ENCODE measurements at places on chromosomes 3 and 15.

GRCh38 chr15:79018960-79019359, 71.6 kb downstream of the RASGRF1 start:
- no peak for DNase-seq

DNA sequence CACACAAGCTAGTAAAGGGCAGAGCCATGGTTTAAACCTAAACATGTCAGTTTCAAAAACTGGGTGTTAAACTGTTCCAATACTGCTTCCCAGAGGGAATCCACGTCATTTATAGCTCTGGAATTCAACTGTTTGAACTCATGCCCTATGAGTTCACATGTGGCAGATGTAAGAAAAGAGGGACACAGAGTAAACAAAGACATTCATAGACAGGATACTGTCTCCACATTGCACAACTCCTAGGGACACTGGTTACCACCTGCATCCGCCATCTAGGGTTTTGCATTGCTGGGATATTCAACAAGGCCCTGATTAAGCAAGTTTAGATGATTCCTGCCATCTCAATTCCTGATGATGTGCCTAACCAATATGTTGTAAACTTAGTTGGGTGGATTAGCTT, 134.1 kb upstream of the COL8A1 start:
- DNase-seq = peak; percentile 73

DNA sequence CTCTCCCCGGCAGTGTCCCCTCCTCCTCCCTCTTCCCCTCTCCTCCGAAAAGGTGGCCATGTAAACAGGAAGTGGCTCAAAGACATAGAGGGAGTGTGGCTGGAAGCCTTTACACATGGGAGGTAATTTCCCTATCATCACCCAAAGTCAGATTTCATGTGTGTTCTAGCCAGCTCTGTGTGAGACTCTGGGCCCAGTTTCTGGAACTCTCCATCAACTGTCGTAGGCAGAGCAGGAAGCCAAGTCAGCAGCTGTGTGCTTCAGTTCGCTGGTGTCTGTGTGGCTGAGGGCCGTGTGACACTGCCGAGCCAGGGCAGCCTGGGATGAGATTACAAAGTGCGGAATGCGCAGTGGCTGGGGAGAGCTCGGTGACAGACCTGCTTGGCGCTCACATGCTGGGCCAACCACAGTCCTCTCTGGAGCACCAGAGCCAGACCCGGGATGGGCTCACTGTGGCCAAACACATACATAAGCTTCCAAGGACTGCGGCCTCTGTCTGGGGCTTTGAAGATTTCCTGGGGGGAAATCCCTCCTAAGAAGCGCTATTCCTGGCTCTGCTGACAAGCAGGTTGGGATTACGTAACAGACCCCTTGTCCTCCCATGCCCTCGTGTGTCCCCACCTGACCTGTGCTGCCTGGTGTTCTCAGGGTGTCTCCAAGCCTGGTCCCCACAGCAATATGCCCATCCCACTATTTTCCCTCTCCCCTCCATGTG, 50.7 kb downstream of the UMPS start:
- no peak for DNase-seq

- DNase-seq = no peak
Observed at GRCh38 chr3:59968513-59969045, 918.8 kb upstream of the CFAP20DC start.

DNA sequence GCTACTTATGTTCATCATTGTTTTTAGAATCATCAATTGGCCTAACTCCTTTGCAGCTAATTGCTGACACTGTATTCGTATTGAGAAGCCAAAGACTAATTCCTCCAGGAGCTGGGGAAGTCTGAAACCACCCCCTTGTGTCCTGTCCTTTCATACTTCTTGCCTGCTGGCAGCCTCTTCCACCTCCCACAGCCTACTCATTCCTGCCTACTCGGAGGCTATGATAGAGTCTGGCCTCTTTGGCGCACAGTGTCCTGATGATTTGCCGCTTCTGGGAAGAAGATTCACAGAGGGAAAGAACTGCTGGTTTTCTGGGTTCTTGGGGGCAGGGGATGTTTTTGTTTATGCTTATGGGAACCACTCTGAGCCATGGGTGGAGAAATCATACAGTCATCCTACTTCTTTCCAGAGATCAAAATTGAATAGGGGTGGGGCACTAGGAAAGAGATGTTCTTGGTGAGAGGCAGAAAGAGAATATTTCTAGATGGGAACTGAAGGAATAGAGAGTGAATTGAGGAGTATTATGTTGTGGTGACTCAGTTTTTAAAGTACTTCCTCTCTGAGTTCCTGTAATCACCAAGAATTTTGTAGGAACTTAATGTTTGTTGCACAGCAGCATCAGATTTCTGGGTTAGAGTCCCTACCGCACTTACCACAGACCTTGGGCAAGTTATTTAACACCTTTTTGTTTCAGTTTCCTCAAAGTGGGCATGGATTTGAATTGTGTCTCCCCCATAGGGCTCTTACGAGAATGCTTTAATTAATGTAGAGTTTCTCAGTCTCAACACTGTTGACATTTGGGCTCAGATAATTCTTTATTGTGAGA, 22.1 kb upstream of the SCAANT1 start:
- peak; percentile 28 for DNase-seq

DNA sequence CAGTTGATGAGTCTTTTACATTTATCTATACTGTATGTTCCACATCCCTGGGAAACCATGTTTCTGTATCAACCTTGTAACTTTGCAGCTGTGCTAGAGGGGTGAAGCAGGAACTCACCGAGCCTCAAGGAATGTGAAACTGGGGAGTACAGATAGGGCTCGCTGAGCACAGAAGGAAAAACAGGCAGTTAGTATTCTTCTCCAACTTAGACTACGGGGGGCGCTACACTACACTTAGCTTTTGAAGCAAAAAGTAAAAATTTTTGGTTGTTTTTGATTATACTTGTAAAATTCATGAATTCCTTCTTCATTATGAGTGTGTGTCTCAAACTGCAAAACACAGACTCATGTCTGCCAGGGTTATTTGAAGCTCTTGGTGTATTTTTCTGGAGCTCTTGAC, 132.7 kb upstream of the RGMA start:
- no peak for DNase-seq

GRCh38 chr3:76941376-76941775, 98.5 kb upstream of the ROBO2 start:
- DNase-seq = no peak

- no peak for DNase-seq
Observed at GRCh38 chr15:100867433-100867832, 12.2 kb upstream of the ALDH1A3 start.

DNA sequence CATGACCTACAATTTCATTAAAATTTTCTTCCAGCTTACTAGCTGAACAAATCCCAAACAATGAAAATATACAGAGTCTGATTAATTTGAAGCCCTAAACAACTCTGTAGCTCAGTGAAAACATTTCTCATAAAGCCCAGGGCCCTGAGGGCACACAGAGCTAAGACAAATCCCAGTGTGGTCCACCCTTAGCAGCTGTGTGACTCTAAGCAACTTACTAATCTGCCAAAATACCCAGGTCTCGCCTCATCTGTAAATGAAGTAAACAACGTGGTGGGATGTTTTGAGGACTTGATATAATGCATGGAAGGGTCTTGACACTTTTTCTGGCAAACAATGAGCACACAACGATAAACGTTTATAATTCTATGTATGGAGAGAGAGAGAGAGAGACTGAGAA, 158.4 kb downstream of the FHIT start:
- DNase-seq = no peak

DNA sequence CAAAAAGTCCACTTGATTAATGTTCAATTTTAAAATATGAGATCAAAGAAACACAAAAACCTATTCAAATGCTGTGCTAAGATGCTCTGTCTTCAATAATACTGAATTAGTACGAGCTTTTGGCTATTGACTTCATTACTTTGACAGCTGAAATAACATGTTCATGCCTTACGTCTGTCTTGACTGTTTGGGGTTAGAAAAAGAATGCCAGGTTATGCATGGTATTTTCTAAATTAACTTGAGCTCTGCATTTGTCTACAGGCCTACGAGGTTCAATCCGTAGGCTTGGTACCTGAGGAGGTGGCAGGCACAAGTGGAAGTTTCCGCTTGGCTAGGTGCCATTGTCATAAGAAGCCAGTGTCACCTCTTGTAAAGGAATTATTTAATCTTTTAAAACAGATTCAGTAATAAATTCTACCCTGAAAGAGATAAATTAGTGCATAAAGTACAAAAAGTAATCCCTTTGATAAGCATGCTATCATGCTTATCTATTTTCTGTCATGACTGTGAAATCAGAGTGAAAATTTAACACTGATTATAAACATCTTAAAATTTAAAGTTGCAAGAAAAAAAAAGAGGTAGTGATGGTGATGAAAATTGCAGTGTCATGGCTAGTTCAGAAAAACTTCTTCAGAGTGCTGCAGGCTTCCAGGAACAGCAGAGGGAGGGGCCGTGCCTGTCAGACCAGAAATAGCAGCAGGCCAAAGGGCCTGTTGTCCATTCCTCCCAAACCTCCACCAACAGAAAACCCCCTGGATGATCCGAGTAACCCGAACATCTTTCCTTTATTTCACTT, 115.7 kb downstream of the ARRDC4 start:
- DNase-seq = no peak

- no peak for DNase-seq
Observed at GRCh38 chr3:106707347-106707746, 669.9 kb upstream of the CCDC54 start.

DNA sequence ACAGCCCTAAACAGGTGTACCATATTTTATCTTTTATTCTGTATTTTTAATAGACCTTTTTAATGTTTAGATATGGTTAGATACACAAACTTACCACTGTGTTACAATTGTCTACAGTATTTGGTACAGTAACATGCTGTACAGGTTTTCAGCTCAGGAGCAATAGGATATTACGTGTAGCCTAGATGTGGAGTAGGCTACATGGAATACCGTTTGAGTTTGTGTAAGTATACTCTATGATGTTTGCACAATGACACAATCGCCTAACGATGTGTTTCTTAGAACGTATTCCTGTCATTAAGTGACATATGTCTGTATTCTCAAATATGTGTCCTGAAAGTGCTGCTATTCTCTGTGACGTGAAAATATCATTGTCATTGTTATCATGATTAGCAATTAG, 62.6 kb downstream of the MFSD1 start:
- no peak for DNase-seq

DNA sequence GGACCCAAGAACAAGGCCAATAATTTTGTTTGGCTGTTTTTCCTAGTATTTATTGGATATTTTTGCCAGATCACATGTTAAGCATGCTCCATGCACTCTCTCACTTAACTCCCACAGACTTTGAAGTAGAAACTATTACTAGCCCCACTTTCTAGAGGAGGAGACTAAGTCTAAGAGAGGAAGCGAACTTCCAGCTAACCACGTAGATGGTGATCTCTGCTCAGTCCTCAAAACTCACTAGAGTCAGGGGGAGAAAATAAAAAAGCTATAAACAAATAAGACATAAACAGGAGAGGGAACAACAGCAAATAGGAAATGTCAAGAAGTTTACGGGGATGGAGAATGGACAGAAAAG, 481.0 kb upstream of the PROK2 start:
- DNase-seq = no peak

- DNase-seq = no peak
Observed at GRCh38 chr15:64611085-64611725, 150.8 kb downstream of the ZNF609 start.

DNA sequence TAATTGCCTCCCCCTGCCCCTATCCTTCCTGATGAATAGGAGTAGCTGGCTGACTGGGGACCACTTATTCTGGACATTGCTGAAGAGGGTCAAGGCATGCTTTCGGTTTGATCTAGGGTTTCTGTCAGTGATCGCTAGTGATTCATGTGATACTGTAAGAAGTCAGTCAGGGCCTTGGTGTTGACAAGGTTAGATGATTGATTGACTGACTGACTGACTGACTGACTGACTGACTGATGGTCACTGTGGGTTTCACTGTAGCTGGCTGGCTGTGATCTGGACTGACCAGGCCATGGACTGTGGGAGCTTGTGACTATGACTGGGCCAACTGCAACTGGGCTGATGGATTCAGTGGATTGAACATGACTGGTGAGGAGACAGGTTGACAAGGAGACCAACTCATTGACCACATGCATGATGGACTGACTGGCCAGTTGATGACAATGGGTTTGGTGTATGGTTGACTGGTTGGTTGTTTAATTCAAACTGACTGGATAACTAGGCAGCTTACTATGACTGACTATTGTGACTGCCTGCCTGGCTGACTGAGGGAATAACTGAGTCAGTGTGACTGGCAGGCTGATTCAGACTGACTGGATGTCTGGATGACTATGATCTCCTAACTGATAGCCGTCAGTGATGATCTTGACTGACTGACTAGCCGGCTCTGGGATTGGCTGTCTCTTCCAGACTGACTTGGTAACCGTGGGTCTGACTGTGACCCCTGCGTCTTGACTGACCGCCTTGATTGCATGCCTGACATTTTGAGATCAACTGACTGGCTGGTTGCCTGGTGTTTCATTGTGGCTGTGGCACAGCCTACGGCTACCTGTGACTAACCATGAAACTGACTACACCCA, 509.9 kb downstream of the SHQ1 start:
- peak; percentile 31 for DNase-seq

GRCh38 chr3:29555590-29555989, 274.7 kb downstream of the RBMS3 start:
- peak; percentile 40 for DNase-seq

DNA sequence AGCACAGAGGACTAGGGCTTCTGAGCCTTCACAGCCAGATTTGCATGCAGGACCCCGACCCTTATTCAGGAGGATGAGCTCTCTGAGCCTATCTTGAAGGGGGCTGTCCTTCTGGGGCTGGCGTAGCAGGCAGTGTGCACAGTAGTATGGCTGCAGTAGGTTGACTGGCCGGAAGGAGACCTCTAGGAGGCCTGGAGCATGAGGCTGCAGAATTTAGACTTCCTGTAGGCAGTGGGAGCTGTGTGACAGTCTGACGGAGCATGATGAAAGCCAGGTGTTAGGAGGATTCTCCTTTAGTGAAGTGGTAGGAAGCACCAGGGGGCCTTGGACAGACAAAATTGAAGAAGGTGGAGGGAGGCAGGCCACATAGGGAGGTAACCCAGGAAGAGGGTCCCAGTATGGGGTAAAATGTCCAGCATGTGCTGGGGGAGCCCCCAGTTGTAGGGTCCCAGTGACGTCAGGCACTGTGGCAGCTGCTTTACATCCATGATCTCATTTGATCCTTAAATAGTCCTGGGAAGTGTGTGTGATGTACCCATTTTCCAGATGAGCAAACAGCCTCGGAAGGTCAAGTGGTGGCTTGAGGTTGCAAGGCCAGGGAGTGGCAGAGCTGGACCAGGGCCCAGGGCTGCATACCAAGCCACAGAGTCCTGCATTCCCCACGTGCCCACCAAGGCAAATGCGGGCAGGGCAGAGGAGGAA, 36.1 kb downstream of the SPSB4 start:
- no peak for DNase-seq

- DNase-seq = peak; percentile 91
Observed at GRCh38 chr3:25592510-25592968, 72.2 kb downstream of the TOP2B start.

DNA sequence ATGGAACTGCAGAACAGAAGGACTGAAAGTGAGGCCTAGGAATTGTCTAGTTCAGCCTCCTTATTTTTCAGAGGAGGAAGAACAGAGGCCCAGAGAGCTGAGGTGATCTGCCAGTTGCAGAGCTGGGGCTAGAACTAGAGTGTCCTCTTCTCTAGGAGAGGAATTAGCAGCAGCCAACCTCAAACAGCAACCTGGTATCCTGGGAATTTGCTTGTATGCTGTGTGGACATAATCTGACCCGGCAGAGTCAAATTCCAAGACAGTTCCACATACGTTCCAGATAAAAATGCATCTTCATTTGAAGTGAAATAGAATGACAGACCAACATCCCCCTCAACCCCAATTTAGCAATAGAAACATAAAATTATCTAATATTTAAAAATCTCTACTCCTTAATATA, 13.5 kb upstream of the TSC22D2 start:
- no peak for DNase-seq

- no peak for DNase-seq
Observed at GRCh38 chr15:69562564-69562963, 109.9 kb downstream of the RPLP1 start.

GRCh38 chr3:61819861-61820260, 258.5 kb downstream of the PTPRG start:
- peak; percentile 17 for DNase-seq

Data from EL (cell line).